ENCODE measurements at places on chromosomes 7 and 10.

DNA sequence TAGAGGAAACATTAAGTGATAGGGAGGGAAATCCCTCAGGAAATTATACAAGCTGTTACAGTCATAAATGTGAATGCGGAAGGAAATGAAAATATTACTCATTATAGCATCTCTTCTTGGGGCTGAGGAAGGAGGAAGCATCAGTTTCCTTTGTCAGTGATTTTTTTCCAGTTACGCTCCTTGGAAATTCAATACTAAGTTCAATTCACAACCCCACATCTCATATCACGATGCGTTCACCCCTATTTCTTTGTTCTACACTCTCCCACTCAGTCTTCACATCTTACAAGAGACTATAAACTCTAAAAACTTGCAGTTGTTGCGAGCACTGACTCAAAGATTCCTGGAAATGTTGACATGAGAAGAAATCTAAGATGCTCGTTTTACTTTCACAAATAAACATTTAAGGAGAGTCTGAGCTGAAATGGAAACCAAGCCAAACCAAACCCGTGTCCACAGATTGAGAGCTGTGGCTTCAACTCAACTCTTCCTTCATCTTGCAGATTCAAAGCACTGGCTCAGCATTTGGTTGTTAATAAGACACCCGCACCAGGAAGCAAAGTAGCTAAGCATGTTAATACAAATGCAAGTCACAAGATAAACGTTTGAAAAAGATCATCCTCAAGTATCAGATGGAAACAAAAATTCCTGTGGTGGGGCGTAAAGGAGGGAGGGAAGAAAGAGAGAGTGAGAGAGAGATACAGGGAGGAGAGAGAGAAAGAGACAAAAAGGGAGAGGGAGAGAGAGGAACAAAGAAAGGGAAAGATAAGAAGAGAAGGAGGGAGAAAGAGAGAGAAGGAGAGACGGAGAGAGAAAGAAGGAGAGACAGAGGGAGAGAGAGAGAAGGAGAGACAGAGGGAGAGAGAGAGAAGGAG is 150.0 kb upstream of the RSU1 start:
- no peak for DNase-seq

DNA sequence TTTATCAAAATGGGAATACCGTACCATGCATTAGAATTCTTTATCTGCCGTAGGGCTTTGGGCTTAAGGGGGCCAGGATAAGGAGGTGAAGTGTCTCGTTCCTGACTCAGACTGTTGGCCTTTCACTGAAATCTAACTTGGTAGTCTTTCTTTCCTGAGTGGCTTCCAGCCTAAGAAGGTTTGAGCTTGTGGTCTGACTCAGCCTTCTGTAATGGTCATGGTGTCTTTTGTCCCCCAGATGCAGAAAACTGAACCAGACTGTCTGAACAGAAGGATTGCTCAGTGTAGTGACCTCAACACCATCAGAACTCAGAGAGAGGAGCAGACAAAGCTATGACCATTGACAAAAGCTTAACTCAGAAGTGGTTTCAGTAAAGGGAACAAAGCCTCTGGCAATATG is 39.5 kb downstream of the WNT2 start:
- DNase-seq = no peak

DNA sequence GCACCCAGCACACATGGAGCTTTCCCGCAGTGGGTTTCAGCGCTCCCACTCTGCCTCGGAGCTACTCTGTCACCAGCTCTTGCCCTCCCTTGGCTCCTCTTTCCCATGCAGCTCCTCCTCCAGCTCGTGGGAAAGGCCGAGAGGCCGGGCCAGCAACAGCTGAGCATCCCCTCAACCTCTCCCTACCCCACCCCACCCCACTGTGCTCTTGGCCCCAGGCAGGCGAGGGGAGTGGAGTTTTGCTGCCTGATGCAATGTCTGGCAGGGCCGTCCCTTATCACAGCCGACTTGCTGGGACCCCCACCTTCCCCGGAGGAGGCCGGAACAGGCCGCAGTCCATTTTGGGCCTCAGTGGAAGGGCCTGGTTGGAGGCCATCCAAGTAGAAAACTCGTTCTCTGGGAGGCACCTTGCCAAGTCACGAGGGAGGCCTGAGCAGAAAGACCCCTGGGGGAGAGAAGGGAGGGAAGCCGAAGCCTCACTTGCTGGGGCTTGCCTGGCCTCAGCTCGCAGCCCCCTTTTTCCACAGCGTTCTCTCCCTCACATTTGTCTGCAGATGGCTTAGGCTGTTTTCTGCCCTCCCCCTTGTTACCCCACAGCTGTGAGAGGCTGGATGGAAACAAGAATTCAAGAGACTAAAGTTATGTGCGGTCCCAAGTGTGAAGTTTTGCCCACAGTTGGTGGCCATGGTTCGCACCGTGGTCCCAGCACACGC is 35.3 kb downstream of the CHST3 start:
- no peak for DNase-seq

DNA sequence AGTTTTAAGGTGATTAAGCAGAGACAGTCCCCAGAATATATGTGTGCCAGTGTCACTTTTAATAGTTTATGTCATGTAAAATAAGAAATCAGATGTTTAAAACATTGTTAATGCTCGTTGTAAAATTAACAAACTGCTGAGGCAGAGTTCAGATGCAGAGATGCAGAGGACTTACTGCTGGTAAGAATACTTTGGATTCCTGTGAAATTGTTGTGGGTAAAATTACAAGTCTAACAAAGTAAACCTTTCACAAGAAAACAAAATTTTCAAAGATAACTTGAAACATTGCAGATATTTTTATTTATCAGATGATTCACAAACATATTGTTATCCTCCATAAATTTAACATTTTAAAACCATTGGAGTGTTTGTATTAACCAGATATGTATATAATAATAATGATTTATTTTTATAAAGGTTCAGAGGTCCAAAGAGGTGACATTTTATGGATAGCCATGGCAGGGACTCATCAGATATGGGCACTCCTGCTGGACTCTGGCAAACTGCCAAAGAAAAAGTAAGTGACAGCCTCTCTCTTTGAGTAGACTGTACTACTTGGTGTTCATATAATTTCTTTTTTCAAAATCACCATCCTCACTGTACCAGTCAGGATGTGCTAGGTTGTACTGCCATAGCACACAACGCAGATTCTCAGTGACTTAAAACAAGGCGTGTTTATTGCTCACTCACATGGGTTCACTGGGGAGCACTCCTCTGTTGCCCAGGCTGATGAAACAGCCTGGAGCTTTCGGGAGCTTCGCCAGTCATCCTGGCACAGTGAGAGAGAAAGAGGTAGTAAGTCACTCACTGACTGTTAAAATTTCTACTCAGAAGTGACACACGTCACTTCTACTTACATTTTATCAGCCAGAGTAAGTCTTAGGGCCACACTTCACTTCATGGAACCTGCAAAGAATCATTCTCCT is 43.5 kb downstream of the NHLRC2 start:
- DNase-seq = no peak

DNA sequence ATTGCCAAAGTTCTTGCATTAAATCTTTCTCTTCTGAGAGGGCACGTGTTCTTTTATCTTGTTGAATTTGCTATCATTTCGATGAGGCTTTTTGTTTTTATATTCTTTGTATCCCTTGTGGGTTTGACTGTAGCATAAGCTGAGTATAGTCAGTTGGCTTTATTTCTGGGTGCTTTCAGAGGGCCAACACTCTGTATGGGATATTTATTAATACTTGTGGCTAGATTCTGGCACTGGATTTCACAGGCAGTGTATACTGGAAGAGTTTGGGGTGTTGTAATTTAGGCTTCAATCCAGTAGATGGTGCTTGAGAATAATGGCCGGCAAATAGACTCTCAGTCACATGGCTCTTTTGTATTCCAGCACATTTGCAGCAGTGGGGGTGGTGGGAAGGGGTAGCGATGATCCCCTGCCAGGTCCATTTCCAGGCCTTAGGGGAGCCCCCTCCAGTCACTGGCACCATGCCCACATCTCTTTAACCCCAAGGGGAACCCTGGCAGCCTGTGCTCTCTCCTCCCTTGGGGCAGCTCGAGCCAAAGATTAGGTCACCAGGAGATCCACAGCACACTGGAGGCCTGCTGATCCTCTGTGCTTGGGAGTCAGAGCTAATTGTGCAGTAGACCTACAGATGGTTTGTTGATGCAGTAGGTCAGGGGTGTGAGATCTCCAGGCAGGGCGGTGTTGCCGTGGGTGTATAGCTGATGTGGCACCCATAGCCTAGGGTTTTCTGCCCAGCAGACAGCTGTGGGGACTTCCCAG is 81.8 kb downstream of the PTPN20 start:
- DNase-seq = no peak

DNA sequence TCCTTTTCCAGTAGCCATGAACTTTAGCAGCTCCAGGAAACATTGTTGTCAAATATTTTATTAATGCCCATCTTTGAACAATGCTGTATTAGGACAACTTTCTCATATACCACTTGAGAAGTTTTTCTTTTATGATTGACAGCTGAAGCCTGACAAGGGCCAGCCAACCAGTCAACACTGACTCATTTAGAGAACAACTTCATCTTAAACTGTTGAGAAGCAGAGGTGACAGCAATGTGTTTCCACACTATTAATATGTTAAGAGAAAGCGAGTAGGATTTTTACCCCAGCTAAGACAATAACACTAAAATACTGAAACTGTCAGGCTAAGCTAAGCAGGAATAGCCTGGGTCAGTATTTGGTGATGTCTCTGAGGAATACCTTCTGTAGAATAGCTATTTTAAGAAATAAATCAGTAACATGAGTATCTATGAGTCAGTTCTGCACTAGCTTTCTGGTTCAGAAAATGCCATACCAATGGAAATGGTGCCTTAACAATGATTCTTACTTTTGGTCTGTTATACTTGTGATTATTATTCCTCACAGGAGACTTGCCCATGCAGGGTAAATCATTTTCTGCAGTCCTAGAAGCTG is 168.8 kb upstream of the POT1 start:
- DNase-seq = no peak

DNA sequence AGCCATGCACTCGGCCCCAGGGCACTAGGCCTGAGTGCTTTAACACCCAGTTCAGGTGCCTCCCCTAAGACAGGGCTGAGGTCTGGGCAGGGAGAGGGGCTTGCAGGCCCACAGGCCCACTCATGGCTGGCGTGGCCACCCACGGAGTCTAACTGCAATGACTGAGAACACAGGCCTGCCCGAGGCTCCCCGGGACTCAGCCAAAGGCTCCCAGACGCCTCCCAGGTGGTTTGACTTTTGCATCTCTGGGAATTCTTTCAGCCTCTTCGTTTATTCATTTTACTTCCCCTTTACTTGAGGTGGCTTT is 37.3 kb downstream of the PTPRN2 start:
- no peak for DNase-seq

DNA sequence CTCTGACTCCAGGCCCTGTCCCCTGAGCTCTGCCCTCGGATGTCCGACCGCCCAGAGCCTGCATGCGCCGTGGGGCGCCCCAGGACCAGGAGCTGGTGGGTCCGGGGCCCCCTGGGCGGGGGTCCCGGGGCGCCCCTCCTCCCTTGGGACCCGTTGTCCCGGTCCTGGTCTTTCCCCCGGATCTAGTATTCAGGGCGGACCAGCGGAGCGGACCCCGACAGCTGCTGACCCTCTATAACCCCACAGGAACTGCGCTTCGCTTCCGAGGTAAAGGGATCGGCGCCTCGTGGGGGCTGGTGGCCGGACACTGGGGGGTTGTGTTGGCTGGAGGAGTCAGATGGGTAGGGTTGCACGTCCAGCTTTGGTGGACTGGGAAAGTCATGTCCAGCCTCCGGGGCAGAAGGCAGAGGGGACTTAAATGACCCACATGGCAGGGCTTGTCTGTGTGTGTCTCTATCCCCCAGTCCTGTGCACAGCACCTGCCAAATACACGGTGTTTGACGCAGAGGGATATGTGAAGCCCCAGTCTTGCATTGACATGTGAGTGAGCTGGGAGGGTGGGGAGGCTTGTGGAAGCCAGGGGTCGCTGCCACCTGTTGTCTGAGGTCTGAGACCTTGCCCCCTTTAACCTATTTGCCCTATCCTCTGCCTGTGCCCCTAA is 520 bp downstream of the MOSPD3 start:
- no peak for DNase-seq

DNA sequence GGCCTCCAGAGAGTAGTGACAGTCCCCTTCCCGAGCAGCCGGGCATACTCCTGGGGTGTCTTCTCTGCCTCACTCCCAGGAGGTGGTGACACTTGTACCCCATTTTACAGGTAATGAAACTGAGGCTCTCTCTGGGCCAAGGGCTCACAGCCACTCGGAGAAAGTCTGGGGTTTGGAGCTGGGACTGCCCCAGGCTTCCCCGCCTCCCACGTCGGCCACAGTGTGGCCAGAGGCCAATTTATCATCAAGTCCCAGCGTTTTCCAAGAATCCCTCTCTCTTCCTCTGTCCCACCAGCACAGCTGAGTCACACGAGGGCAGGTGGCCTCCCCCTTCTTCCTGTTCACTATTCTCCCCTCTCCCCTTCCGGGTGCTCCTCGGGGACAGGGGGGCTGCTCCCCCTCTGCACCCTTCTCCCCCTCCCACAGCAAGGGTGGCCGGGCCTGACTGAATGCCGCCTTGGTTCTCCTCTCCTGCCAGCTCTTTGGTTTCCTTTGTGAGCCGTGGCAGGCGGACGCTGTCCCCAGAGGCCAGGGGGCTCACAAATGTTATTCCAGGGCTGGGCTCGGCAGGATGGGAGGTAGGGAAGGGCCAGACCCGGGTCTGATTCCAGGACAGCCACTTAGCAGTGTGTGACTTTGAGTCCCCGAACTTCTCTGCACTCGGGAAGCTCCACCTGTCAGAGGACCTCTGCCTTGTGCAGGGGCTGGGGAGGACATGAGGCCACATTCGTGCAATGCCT is 17.7 kb downstream of the CLIP2 start:
- DNase-seq = no peak

DNA sequence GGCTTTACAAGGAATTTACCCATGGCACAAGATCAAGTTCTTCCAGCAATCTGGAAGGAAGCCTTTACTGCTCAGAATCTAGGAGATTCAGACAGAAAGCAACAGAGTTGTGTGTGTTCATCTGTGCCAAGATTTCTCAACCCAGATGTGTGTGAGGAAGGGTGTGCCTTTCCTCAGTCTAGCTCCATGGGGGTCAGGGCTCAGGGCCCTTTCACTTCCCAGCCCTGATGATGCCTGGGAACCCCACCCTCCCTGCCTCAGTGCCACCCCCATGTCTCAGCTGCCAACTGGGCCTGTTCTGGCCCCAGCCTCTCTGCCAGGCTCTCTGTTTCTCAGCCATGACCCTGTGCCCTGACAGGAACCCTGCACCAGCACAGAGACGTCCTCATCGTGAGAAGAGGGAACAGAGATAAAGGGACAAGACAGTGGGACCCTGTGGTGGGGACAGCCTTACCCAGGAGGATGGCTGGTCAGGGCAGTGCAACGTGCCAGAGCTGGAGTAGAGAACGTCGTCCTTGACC is 102.0 kb downstream of the VIPR2 start:
- DNase-seq = no peak

- DNase-seq = no peak
Measured at GRCh38 chr10:58967551-58968388, 208.7 kb upstream of the PHYHIPL start.

DNA sequence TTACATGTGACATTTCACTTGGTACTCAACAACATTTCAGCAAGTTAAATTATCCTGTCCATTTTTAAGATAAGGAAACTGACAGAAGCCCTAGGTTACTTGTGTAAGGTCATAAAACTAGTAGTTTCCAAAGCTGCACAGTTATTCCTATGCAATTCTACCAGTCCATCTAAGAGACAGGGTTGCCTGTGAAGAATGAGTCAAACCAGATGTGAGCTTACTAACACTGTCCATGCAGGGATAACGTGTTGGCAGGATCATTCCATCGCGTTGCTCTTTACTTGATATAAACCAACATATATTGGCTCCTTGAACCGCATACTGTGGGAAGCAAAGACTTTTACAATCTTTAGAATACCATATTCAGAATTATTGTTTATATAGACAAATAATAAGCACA is 280.9 kb upstream of the HGF start:
- DNase-seq = no peak
